ENCODE measurements at places on chromosomes 3 and 15. TPM values are rescaled to one million over a fixed set of nuclear protein-coding genes. Genes with fewer than 3 reads are reported as not detected.

- no peak for DNase-seq
These were observed 67.5 kb upstream of the SMAD6 start for GRCh38 chr15:66634540-66634939.

- DNase-seq: no peak
These were observed 93.1 kb upstream of the SKOR1 start for GRCh38 chr15:67732164-67732563.

DNA sequence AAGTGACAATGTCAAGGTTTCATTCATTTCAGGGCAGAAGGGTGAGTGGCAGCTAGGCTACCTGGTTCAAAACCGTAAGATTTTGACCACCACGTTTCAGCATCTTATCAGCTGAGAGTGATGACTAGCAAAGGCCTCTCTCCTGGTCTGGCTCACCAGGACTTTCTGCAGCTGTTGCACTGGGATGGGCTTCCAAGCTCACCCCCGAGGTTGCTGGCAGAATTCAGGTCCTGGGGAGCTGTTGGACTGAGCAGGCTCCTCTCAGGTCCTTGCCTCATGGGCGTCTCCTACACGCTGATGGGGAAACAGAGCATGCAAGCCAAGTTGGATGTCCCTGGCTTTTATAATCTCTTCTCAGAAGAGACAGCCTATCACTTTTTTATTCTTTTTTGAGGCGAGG is 88.8 kb upstream of the RNU6-1 start:
- no peak for DNase-seq

The DPPA2 gene
- polyA plus RNA-seq: 0.76 TPM

GRCh38 chr3:100400419-100400779 is 490 bp downstream of the TOMM70 start:
- DNase-seq: no peak

The WDR49 gene
- 2.8 TPM for polyA plus RNA-seq

The SKOR1 gene
- polyA plus RNA-seq: 0.16 TPM

GRCh38 chr3:81406318-81406717 is 355.1 kb downstream of the GBE1 start:
- DNase-seq: no peak

- DNase-seq: no peak
These were observed 188.7 kb upstream of the LINGO1 start for GRCh38 chr15:77821188-77821958.

GRCh38 chr3:59388555-59389270 is 338.9 kb upstream of the CFAP20DC start:
- DNase-seq: no peak

The P4HTM gene
- polyA plus RNA-seq: 42.3 TPM

The MFGE8 gene
- 72.0 TPM for polyA plus RNA-seq

GRCh38 chr3:42762046-42762724 is 10.9 kb downstream of the CCDC13 start:
- no peak for DNase-seq

The ARHGEF26 gene
- 16.3 TPM for polyA plus RNA-seq

DNA sequence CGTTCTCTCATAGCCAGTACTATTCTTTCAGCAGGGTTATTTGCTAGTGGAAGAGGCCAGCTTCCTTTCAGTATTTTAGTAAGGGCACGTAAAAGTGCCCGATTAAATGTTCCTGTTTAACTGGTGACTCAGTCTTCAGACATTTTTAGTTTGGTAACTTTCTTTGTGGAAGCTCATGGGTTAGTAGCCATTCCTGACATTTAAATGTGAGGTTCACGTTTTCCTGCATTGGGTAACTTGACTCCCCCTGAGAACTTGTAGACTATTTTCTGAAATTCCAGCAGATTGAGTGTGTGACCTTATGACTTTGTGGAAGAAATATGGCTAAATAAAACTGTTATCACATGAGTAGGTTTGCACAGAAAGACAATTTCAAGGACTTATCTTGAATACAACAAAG is 16.9 kb downstream of the ABHD2 start:
- no peak for DNase-seq

- DNase-seq: no peak
These were observed 220.0 kb downstream of the ADAMTSL3 start for GRCh38 chr15:83873966-83874365.

DNA sequence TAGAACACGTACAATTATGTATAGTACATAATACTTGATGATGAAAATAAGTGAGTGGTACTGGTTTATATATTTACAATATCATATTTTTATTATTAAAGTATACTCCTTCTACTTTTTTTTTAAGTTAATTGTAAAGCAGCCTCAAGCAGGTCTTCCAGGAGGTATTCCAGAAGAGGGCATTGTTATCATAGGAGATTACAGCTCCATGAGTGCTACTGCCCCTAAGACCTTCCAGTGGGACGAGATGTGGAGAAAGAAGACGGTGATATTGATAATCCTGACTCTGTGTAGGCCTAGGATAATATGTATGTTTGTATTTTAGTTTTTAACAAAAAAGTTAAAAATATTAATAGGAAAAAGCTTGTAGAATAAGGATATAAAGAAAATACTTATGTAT is 40.3 kb upstream of the SCN5A start:
- no peak for DNase-seq

The SLC12A8 gene
- polyA plus RNA-seq: 4.8 TPM

DNA sequence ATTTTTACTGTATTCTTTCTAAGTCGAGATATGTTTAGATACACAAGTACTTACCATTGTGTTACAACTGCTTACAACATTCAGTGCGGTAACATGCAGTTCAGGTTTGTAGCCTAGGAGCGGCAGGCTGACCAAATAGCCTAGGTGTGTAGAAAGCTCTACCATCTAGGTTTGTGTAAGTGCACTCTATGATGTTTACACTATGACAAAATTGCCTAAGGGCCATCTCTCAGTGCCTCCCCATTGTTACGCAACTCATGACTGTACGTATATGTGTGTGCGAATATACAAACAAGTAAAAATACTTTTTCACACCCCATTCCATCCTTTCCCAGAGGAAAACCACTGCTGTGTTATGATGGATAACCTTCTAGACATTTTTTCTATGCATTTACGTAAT is 44.3 kb downstream of the PXYLP1 start:
- no peak for DNase-seq

- DNase-seq: no peak
These were observed 152.3 kb downstream of the FBN1 start for GRCh38 chr15:48493084-48493762.

DNA sequence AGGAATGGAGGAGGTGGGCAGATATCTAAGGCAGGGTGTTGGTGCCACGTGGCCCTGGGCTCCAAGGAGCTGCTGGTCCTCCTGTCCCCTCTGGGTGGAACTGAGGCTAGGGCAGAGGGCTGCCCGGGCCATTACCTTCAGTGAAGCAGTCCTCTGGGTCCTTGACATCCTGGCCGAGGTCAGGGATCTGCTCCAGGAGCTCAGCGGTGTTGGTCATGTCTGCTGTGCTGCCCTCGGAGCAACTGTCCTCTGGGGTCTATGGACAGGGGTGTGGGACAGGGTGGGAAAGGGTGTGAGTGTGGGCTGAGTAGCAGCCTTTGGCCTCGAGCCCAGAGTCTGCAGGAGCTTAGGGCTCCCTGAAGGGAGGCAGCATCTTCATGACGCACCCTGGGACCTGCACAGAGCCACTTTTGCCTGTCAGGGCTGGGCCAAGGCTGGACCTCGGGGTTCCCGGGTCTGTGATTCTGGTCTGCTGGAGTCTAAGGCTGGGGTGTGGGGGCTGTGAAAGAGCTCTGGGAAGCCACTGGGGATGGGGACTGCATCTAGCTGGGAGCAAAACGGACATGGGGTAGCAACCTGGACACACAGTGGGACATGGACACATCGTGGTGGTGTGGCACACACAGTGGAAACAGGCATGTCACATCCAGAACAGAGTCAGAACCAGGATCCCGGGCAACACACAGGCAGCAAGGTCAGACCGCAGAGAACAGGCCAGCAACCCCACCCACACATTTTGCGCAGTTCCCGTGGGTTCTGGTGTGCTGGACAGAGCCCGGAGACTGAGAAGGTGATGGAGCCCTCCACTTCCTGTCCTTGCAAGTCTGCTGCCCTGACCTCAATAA is 72.7 kb downstream of the SCN5A start:
- DNase-seq: no peak

DNA sequence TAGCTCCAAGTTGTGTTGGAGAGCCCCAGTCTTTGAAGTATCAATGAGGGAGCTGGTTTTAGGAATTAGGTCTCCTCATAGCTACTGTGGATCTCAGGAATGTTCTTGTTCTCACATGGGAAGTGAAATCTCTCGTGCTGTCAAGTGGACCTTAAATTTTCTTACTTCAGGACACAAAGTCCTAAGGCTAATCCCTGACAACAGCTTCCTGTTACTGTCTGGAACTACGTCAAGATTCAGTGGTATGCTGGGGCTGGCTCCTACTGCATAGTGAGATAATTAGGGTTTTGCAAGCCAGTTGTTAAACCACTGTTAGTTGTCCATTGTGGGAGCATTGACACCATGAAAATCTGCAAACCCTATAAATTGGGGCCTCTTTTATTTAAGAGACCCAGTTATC is 22.8 kb downstream of the MESP1 start:
- no peak for DNase-seq

The KLHL40 gene
- not detected for polyA plus RNA-seq

GRCh38 chr15:80070840-80071239 is 11.4 kb downstream of the ZFAND6 start:
- no peak for DNase-seq

- no peak for DNase-seq
These were observed 20.7 kb downstream of the TEX9 start for GRCh38 chr15:56385908-56386307.

GRCh38 chr3:171845481-171846284 is 2.5 kb downstream of the TMEM212 start:
- no peak for DNase-seq
